Psoas muscle (tissue), 8 donors: ENCODE measurements at places on chromosomes 6 and 20. TPM values are rescaled to one million over a fixed set of nuclear protein-coding genes. Genes with fewer than 3 reads are reported as not detected.

GRM1 gene
- not detected for total RNA-seq

MLIP gene
- 172 TPM for total RNA-seq

FAM217A gene
- total RNA-seq, result not detected

CNKSR3 gene
- total RNA-seq, result 4.7 TPM

DNA sequence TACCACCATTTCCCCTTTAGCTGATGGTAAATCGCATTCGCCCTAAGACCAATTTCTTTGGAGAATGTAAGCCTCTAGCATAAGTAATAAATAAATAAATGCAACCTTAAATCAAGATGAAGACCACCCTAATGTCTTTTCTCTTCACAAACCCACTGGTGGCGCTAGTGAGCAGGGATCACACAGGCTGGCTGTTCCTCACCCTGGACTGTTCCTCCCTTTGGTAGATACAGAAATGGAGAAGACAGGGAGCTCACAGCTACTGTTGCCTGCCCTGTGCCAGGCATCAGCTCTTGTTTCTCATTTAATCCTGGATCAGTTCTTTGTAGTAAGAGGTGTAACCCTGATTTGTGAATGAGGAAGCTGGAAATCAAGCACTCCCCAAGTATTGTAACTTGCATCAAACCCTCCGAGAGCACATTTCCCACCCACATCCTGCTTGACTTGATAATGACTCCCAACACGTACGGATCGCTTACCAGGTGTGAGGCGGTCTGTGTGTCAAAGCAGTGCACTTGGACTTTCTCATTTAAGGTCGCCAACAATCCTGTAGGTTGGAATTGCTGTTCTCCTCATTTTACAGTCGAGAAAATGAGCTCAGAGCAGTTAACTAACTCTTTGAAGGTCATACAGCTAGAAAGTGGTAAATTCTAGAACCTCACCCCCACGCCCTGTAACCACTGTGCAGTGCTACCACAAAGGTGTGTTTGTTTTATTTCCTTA lies 236.1 kb downstream of the TSHZ2 start:
- no peak for DNase-seq

GRCh38 chr20:47365023-47365764 lies 8.7 kb upstream of the ZMYND8 start:
- DNase-seq, result peak; percentile 6

GRCh38 chr20:7302250-7302649 lies 534.8 kb downstream of the BMP2 start:
- DNase-seq, result no peak

DNA sequence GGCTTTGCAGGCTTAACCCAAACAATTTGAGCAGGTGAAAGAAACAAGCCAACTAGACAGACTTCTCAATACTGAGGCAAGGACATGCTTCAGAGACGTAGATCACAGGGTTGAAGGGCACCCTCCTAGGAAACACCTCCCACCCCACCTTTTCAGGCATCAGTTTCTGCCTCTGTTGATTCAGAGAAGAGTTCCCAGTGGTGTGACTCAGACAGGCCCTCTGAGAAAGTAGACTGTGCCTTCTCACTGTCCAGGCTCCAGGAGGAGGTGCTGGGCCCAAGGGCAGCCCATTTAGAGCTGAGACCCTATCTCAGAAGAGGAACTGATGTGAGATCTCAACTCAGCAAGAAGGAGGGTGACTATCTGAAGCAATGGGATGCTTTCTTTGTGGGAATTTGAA lies 108.1 kb downstream of the FAM50B start:
- no peak for DNase-seq
